Stomach (tissue), 19 donors: ENCODE measurements at places on chromosomes 5 and 9. TPM values are rescaled to one million over a fixed set of nuclear protein-coding genes. Genes with fewer than 3 reads are reported as not detected.

IFNK gene
- total RNA-seq, result not detected

CORO2A gene
- 11.3 TPM for total RNA-seq

CDHR2 gene
- 18.7 TPM for total RNA-seq

DNA sequence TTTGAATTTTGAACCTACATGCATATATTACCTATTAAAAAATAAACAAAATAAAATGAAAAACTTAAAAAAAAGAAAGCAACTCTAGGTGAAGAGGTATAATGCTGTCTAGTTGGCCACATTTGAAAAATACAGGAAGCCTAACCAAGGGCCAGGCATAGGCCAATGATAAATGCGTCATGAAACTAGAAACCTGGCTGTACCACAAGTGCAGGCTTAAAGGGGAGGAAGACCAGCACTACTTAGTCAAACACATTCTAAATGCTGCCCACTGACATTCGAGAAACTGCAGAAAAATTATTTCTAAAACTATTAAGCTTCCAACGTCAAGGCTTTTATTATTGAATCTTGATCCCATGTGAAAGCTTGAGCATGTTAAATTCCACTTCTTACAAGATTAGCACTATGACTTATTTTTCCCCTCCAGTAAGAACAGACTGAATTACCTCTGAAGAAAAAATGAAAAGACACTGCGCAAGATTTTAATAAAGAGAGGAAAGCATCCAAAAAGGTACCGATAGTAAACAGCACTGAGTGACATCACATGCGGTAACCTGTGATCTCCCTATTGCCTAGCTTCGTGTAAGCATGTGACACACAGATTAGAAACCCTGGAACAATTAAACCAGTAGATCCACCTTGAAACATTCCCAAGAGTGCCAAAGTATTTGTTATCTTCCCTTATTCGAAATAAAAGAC lies 16.2 kb downstream of the CDC14B start:
- no peaks in the 10 kb centered on the region for H3K36me3 ChIP-seq
- no peaks in the 10 kb centered on the region for H3K4me1 ChIP-seq
- no peak for DNase-seq
- peak overlapping the region; percentile 59 for H3K27ac ChIP-seq
- H3K27me3 ChIP-seq, result no peaks in the 10 kb centered on the region

SAXO1 gene
- not detected for total RNA-seq

- H3K4me3 ChIP-seq, result no peak overlapping the region
- no peak overlapping the region for H3K27ac ChIP-seq
- no peak for DNase-seq
- no peaks in the 10 kb centered on the region for H3K27me3 ChIP-seq
- H3K4me1 ChIP-seq, result peaks cover 77% of the 10 kb centered on the region
- H3K36me3 ChIP-seq, result no peaks in the 10 kb centered on the region
Measured at GRCh38 chr9:69193685-69194032, 19.6 kb downstream of the TJP2 start.
